ENCODE measurements at places on chromosomes 12 and 14.

GRCh38 chr12:109833307-109834189 is at the start of gene TRPV4:
TSS of gene TRPV4 (minus strand) at chr12:109833398. CDS start at chr12:109814796, 18,602 bp downstream.
- peak; percentile 83 for DNase-seq

DNA sequence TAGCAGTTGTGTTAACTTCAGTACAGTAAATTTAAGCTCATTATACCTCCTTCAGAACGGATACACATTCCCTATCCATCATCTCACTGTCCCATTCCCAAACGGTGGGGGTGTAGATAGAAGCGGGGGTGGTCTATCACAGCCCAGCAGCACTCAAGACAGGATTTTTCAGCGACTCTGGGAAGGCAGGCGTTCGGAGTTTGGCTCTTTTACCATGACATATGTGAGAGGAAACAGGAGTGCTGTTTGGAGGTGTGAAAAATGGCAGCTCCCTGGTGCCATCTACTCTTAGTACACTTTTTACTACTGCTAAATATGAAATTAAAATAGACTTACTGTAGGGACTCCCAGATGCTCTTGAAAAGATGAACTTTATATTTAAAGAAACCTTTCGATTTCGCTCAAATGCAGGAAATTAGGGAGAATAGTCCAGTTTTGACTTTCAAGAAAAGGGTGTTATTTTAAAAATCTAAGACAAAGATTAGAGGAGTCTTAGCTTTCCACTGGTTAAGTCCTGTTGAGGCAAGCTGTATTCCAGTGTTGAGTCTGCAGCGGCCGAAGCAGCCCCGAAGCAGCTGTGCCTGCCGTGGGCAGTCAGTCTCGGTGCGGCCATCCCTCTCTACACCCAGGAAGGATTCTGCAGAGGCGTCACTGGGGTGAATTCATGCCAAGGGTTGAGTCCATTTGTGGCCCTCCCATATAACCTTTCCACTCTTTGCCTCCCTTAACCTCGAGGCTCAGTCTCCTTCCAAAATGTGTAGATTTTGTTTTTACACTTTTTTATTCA is 42.1 kb downstream of the KCNMB4 start:
- DNase-seq: no peak

DNA sequence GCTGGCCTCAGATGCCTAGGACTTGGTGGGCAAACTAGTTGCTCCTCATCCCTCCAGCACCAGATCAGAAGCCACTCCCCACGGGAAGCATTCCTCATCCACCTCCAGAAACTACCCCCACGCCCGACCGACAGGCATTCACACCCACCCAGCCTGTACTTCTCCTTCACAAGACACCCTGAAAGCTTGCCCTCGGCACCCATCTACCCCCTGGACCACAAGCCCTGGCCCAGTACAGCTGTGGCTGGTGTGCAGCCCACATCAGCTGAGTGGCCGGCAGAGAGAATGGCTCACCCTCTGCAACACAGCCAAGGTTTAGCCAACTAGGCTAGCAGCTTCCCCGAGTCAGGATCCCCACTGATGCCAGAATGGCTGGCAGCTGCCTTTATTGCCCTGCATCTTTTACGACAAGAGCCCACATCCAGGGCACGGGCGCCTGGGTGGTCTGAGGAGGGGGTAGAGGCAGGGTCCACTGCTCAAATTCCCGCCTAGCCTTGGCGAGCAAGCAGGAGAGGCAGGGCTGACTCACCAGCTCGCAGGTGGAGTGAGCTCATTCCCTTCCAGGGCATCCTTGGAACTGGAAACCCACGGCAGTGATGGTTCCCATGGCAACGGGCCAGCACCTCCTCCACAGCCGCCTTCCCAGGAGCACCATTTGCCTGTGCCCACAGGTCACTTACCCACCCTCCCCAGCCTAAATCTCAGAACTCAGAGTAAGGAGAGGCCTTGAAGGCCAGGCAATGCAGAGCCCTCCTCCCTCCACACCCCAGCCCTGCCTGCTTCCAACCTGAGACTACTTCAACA is 17.1 kb downstream of the ACTN1 start:
- DNase-seq: no peak

- DNase-seq: no peak
Measured at GRCh38 chr12:121352682-121353018, 439 bp upstream of the ANAPC5 start.

- peak; percentile 71 for DNase-seq
Measured at GRCh38 chr12:7806863-7807487, 17.8 kb downstream of the NANOG start.

All from left forelimb (tissue), 1 donor.